ENCODE measurements at places on chromosomes 3 and 15.

GRCh38 chr3:56365905-56366640 lies 102.2 kb downstream of the ERC2 start:
- DNase-seq, result no peak

GRCh38 chr3:67515778-67516177 lies 138.6 kb downstream of the SUCLG2 start:
- no peak for DNase-seq

DNA sequence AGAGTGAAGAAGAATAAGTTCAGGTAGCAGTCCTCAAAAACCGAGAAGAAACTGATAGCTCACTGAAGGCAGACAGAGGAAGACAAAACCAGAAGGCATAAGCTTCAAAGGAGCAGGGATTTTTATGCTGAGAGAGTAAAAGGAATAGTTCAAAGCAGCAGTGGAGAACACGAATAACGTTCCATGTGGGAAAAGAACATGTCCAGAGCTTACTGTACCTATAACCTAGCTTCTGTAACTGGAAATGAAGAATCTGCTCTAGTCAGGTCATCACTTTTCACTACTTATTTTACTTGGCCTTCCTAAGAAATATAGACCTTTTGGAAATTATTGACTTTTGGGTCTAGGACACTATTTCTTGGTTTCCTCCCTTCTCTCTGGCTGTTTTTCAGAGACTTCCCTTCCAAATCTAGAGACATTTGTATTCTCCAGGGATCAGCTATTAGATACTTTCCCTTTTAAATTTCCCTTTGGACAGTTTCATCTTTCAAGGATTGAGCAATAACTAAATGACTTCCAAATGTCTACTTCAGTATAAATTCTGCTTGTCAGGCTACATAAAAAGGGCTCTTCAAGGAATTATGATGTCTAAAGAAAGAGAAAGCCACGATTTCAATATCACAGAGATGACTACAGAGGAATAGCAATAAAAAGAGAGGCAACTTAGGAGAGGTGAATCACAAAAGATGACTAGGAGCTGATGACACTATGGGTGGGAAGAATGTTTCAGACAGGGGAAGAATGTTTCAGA lies 46.7 kb downstream of the UBE3A start:
- DNase-seq, result peak; percentile 76

DNA sequence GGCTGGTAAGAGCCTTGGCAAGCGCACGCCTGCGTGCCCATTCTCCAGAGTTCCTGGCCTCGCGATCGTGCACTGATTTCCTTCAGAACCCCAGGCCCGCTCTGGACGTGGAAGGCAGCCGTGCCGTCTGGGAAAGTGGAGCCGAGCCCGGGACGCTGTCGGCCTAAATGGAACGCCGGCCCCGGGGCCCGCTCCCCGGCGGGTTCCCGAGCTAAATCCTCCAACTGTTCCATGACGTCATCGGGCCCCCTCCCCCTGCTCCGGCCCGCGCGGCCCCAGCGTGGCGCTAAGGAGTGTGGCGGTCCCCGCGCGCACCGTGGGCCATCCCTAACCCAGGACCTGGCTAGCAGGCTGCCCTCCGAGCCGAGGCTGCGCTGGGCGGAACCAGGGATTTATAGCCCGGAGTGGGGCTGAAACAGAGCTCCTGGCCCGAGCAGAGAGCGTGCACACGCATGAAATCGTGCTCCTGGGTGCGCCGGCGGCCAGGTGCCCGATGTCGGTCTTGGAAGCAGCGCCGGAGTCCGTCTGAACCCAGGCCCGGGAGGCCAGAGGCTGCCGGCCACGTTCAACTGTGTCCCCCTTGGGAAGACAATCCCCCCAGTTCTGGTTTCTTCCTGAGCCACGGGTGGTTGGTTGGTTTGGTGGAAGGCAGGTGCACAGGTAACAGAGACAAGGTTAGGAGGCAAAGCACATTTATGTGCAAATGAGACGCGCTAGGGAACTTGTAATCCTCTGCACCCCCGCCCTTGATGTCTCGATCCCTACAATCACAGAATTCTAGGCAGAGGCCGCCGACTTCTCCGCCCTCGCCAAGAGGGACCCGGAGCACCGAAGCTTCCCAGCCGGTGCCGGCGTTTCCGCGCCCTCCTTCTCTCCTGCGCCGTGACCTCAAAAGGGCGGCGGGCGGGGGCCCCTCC lies 84.9 kb upstream of the ETV5 start:
- no peak for DNase-seq

DNA sequence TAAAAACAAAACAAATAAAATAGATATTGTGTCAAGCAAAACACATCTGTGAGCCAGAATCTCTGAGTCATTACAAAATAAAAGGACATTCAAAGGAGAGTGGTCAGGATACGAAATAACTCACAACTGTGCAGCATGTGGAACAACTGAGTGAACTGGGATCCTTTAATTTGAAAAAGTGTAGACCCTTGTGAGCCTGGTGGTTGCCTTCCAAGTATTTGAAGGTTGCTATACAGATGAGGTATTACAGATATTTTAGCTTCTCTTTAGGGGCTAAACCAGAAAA lies 26.7 kb downstream of the KCNMB2 start:
- DNase-seq, result peak; percentile 58

DNA sequence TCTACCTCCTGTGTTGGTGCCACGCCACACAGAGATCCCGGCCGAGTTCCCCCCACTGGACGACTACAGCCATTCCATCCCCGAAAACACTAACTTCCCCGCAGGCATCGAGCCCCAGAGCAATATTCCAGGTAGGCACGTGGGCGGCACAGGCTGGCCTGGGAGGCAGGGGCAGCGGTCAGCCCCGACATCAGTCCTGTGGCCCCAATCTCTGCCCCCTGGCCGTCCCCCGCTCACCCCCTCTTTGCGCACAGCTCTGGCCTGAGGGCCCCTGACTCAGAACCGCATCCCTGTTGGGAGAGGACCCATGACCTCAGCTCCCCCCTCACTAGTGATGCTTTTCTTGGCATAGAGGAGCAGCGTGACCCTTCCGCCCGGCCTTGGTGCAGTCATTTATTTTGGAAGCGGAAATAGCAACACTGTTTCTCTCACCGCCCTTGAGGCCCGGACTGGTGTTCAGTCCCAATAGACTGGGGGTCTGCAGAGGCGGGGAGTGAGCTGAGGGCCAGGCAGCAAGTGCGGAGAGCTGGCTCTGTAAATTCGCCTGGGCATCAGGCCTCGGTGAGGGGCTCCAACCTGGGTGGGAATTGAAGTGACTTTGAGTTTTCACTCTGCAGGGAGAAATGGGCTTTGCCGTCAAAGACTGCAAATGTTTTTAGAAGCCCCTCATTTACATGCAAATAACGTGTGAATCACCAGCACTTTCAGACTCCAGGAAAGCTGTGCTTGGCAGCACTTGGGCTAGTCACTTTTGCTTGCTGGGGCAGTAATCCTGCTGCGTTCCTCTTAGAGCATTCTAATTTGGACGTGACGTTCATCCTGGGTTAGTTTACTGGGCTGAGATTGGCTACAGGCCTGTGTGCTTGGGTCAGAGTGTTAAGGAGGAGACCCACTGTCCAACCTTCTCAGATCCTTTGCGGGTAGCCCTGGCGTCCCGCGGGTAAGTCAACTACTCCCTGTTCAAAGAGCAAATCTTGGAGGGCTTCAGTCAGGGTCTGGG lies 88.9 kb downstream of the AAGAB start:
- DNase-seq, result no peak

GRCh38 chr15:67161881-67162280 lies 92.6 kb downstream of the AAGAB start:
- no peak for DNase-seq

DNA sequence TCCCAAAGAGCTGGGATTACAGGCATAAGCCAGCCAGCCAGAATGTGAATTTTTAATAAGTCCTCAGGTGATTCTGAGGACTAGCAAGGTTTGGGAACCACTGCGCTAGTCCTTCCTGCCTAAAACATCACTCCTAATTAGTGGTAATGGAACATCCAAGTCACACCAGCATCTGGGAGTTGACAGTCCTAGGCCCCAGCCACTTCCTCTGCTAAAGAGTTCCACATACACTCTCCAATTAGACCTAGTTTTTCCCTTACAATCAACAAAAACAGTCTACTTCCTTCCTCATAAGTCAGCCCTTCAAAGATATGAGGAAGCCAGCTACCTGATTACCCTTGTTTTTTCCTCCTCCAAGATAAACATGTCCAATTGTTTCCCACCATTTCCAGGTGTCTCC lies 78.1 kb downstream of the OXNAD1 start:
- no peak for DNase-seq

DNA sequence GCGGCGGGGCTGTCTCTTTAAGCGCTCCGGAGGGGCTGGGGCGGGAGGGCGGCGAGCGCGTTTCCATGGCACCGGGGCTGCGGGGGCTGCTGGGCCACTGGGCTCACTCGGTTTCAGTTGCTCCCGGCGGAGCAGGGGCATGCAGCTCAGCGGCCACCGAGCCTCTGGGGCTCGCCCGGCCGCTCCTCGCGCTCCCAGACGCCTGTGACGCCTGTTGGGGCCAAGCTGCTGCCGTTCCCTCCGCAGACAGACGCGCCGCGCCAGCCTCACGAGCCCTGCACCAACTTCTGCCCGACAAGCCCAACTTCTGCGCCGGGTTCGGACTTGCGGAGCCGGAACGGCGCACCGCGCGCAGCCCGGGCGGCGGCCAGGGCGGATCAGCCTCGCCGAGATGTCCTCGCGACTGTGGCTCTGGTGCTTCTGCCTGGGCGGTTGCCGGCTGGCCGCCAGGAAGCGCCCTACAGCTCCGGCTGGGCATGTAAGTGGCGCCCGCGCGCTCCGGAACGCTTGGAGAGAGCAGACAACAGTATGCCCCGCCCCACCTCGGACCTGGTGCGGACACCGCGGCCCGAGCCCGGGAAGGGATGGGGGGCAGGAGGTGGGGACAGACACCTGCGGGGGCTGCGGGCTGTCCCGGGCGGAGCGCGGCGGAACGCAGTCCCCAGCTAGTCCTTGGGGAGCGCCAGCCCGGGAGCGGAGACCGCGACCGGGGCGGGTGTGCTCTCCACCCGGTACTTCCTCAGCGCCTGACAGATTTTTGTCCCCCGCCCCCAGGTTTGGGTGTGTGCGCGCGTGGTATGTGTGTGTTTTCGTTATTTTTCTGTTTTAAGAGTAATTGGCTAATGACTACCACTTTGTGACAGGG lies 154.1 kb upstream of the GOLIM4 start:
- DNase-seq, result peak; percentile 63

GRCh38 chr15:40344631-40345120 lies 3.9 kb upstream of the CCDC9B start:
- peak; percentile 78 for DNase-seq

- DNase-seq, result peak; percentile 9
These were observed 17.2 kb downstream of the IMPG2 start for GRCh38 chr3:101303089-101303731.

GRCh38 chr15:46714950-46715349 lies 1002.4 kb upstream of the SEMA6D start:
- DNase-seq, result no peak

- no peak for DNase-seq
These were observed 5.3 kb downstream of the VPS13C start for GRCh38 chr15:62054979-62055378.

GRCh38 chr15:60889491-60889890 lies 339.6 kb downstream of the RORA start:
- DNase-seq, result no peak

DNA sequence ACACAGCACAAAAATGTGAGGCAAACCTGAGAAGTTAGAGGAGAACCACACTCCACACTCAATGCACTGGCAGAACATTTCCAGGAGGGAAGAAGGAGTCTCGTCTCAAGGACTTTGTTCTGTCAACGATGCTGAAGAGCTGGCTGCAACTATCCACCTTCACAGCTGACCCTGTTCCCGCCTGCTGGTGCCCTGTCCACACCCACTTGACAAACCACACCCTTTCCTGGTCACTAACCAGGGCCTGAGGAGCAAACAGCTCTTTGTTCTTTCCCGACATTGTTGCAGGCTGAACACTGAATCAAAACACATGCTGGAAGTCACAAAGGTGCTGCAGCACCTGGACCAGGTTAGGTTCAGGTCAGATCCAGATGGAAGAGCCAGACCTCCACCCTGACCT lies 92.6 kb upstream of the ARRDC4 start:
- DNase-seq, result no peak

DNA sequence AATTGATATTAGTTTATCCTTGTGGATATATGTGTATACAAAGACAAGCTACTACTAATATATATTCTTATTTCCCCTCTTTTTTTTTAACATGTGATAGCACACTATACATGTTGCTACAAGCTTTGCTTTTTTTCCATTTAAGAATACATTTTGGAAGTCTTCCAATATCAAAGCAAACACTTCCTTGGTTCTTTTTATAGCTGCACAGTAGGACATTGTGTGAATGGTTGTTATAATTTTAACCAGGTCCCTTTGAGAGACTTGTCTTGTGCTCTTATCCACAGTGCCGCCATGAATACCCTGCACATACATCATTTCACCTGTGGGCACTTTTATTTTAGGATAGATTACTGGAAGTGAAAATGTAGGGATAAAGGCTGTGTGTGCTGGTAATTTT lies 88.7 kb downstream of the CACNA2D3 start:
- DNase-seq, result no peak

GRCh38 chr3:167843886-167844285 lies 108.4 kb downstream of the SERPINI1 start:
- DNase-seq, result no peak

GRCh38 chr3:195080125-195080524 lies 190.8 kb downstream of the XXYLT1 start:
- no peak for DNase-seq

DNA sequence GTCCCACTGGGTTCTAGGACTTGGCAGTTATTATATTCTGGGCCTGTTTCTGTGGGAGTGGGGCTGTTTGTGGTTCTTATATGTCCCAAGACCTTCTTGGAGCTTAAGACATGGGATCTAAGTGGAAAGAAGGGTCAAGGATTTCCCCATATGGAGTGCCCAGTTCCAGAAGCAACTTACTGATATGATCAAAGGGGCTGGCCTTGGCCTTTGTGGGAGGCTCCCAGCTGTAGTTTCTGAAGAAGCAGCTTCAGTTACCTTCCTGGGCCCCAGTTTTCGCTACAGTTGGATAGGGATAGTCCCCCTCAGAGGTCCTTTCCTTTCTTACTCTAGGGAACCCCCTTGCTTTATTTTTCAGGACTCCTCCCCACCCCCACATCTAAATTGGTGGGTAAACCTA lies 56.0 kb downstream of the RAB11A start:
- no peak for DNase-seq

DNA sequence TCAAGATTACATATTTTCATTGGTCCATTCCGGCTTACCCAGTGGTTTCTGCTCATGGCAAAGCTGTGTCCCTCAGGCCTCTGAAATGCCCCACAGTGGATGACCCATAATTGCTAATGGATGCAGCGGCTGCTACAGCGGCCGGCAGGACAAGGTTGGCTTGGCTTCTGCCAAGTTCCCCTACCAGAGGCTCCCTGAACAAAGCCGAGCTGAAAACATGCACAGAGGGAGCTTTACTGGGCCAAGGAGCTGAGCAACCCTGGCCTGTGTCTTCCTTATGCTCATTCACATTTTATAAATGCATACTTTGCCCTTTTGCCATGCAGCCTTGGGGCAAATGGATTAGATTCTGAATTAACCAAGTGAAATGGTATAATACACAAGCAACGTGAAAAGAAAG lies 150.5 kb downstream of the NTRK3 start:
- DNase-seq, result no peak

- DNase-seq, result no peak
These were observed 71.2 kb downstream of the ITGA11 start for GRCh38 chr15:68360721-68361120.

All from AG08395 (cell line).